Stimulated activated CD8-positive, alpha-beta memory T cell treated with anti-CD3 and anti-CD28 coated beads, Interleukin-7, amount 100 ng/mL, for 48 hours (primary cell): ENCODE measurements at places on chromosomes 1 and 21.

GRCh38 chr1:221718381-221719277 lies 23.3 kb downstream of the DUSP10 start:
- DNase-seq, result no peak

DNA sequence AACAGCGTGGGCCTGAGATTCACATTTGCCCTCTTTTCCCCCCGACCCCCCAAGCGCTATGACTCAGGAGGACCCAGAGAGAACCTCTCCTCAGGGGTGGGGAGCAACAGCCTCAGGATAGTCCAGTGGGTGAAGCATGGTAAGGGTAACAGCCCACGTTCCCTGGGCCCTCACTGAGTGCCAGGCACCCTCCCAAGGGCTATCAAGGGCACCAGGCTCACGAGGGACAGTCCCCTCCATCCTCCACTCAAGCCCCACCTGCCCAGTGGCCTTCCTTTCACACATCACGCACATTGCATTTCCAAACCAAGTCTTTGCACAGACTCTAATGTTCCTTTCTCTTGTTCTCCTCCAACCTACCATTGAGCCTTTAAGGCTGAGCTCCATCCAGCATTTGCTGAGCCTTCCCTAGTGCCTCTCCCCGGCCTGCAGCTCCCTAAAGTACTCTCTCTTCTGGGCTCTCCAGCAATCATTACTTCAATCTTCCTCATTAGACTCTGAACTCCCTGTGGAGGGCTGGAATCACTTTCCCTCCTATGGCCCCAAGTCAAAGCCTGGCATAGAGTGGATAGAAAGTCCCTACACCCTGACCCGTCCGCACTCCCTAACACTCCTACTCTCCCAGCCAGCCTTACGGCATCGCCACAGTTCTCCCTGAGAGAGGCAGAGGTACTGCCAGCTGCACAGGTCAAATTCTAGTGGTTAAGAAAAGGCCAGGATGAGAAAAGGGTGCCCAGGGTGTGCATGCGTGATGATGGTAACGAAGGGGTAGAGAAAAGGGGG lies 1.0 kb downstream of the AKR7A2 start:
- DNase-seq, result no peak

GRCh38 chr1:47181955-47182675 lies 7.7 kb downstream of the PDZK1IP1 start:
- no peak for DNase-seq

DNA sequence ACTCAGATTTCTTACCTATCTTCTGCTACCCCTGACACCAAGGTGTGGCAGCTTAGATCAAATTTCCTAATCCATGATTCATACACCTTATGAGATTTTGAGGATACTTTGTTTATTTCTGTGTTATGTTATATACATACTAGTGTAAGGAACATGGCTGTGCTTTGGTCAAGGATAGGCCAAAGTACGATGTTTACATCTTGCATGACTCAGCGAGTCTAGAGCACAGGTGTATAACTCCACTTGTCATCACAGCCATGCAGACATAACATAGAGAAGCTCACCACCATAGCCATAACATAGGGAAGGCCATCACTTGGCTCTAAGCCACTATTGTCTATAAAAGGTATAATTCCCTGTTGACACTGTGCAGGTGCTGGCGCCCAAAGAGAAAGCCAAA lies 61.2 kb downstream of the GBP6 start:
- DNase-seq, result no peak

- no peak for DNase-seq
Measured at GRCh38 chr1:183571678-183572268, 18.5 kb downstream of the NCF2 start.

DNA sequence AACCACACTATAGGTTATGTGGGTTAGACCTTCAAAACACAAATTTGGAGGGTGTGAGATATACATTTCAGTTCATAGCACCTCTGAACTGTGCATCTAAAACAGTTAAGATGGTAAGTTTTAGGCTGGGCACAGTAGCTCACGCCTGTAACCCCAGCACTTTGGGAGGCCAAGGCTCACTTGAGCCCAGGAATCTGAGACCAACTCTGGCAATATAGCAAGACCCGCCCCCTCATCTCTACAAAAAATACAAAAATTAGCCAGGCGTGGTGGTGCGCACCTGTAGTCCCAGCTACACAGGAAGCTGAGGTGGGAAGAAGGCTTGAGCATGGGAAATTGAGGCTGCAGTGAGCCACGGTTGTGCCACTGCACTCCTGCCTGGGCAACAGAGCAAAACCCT lies 47.9 kb downstream of the NAV1 start:
- no peak for DNase-seq

DNA sequence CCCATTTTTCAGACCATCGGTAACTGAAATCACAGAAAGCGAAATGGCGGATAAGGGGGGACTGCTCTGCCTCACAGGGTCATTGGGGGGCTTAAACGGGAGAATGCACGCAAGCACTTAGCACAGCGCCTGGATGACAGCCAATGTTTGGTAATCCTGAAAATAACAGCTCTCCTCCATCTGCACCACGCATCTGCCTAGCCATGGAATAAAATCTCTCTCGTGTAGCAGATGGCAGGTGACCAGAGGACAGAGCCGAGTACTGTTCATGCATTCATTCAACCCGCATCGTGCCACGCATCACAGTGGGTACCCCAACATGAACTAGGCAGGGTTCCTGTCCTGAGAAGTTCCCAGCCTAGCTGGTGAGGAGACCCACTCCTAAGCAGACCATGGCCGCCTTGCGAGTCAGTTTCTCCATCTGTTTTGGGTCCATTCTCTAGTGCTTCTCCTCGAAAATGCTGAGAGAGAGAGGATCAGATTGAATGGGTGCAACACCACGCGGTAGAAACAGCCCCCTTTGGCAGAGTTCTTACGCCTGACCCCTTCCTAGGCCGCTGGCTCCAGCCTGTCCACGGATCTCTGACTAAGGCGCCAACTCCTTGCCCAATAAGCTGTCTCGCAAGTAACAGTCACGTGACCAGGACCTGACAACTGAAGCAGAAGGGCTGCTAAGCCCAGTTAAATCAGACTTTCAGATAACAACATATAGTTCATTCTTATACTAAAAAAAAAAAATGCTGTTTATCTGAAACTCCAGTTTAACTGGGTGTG lies 7.3 kb downstream of the SLC1A7 start:
- no peak for DNase-seq

DNA sequence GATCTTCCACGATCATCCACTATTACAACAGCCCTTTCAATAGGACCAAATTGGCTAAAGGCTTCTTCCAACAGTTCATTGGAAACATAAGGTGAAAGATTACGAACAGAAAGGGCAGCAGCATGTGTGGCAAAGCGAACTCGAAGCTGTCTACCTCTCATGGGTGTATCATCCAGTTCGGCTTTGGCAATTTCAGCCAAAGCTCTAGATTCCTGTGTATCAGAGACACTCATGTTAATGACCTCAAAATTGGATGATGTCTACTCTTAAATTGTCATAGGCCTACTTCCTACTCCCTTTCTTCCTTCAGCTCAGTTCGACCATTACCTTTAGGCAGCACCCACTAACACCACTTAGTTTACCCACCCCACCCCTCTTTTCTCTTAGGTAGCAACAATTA lies 2.2 kb downstream of the SFPQ start:
- no peak for DNase-seq
